Cortex of kidney (tissue), 1 donor: ENCODE measurements at places on chromosomes 11 and 22.

- DNase-seq, result no peak
These were observed 12.7 kb upstream of the TSGA10IP start for GRCh38 chr11:65932558-65932919.

DNA sequence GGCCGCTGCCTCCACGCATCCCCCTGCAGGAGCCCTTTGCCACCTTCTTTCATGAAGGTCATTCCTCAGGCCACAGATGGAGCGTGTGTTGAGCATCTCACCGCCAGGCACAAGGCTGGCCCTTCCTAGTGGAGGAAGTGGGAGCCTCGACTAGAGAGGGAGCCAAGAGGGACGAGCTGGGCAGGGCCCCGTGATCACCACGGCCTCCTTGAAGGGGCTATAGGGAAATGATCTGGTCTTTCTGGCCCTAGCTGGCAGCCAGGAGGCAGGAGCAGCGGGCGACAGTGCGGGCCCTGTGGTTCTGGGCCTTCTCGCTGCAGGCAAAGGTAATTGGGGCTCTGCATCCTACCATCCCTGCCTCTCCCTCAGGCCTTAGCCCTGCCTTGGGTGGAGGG lies 49.1 kb downstream of the PISD start:
- DNase-seq, result no peak

- DNase-seq, result no peak
These were observed 28.6 kb downstream of the RIBC2 start for GRCh38 chr22:45442116-45442515.

GRCh38 chr11:69231466-69232018 lies 62.4 kb upstream of the MYEOV start:
- no peak for DNase-seq

- DNase-seq, result no peak
These were observed 115.1 kb upstream of the CRYBB3 start for GRCh38 chr22:25084405-25085107.

DNA sequence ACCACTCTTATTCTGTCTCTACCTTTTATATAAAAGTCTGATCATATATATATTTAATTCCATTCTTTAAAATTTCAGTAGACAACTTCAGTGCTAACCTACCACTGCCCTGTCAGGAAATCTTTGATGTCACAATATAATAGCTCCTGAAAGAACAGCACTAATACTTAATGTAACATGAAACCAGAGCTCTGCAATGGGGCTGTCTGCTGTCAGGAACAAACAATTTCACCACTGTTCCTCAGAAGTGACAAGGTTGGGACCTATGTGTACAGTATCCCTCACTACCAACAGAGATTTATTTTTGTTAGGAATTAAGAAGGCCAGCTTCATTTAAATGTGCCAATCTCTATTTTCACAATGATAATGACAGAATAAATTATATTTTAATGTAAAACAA lies 165.5 kb upstream of the C11orf58 start:
- no peak for DNase-seq

DNA sequence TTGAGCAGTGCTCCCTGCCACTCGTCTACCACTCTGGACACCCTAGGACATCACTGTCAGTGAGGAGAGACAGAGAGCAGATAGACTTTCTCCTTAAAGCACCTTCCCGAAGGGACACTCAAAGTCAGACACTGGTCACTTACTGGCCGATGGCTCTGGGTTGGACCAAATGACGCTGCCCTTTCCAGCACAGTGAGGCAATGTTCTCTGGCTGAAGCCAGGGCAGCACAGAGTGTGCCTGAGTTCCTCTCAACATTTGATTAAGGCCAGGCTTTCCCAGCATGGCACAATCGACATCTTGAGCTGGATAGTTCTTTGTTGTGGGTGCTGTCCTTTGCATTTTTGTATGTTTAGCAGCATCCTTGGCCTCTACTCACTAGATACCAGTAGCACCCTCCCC lies 206.2 kb downstream of the CSNK2A3 start:
- no peak for DNase-seq

GRCh38 chr22:44783091-44783490 lies 30.7 kb downstream of the ARHGAP8 start:
- DNase-seq, result no peak

DNA sequence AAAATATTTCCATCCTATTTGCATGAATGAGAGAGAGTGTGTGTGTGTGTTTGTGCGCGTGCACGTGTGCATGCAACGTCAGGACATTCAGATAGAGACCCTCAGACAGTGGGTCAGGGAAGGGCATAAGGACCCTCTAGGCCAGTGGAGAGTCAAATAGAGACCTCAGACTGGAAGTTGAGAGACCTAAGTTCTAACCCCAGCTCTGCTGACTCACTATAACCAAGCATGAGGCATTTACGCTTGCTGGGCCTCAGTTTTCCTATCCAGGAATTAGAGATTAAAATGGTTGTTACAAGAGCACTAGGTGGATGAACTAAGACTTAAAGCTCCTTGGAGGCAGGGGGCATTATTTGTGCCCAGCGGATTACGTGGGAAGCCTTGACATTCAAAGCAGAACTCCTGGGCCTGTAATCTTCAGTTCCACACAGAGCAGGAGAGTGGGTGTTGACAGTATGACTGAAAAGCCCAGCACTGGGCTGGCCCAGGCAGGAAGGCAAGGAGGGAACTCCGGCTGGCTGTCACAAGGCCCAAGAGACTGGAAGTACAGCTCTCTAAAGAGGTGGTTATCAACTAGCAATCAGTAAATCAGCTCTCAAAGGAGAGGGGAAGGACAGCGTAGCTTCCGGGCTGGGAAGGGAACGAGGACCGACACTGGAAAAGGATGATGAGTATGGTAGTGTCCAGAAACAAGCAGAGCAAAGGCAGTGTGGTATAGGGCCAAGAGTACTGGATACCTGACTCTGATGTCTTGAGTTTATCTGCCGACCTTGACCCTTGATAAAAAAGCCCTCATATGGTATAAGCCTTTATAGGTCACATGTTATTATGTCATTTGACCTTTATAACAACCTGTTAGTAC lies 9.2 kb downstream of the RHOG start:
- no peak for DNase-seq

DNA sequence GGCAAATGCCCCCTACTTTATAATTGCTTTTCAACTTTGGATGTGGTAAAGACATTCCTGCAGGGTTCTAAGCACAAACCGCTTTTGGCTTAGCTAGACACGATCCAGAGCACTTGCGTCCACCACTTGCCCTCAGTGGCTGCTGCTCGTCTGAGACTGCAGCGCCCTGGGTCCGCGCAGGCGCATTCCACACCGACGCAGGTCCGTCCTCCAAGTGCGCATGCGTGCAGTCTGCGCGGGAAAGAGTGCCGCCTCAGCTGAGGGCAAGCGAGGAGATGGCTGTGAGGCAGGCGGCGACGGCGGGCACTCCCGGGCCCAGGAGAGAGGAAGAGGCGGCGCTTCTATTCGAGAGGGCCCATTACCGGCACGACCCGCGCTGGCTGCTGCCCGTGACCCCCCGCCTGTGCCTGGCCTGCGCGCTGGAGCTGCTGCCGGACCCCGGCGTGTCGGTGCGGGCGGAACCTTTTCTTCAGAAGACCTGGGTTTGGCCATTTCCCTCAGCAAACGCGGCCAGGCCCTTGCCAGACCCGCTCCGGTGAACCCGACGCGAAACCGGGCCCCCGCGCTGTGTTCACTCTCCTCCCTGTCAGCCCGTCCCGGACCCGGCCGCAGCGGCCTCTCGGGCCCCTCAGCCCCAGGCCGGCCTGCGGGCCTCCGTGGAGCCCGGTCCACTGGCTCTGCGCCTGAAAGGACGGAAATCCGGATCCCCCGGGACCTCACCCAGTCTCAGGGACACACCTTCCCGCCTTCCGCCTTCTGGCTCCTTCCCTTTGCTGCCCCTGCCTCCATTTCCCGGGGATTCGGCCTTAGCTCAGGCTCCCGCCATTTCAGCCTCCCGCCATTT lies at the start of gene MEI1:
Gene MEI1, plus strand, starts transcription at position 240 of the 844 bp plus-strand sequence. Its CDS starts 36 bp downstream, at position 276.
- DNase-seq, result no peak

- no peak for DNase-seq
These were observed 30.0 kb downstream of the KIAA1671 start for GRCh38 chr22:24982301-24983056.

GRCh38 chr11:111967649-111968048 lies 30.5 kb downstream of the DIXDC1 start:
- no peak for DNase-seq

GRCh38 chr11:106990331-106990730 lies 27.9 kb downstream of the GUCY1A2 start:
- DNase-seq, result no peak

GRCh38 chr22:41966607-41967240 lies 2.5 kb upstream of the SEPTIN3 start:
- DNase-seq, result no peak

GRCh38 chr11:37402663-37403062 lies 804.6 kb upstream of the RAG2 start:
- no peak for DNase-seq

DNA sequence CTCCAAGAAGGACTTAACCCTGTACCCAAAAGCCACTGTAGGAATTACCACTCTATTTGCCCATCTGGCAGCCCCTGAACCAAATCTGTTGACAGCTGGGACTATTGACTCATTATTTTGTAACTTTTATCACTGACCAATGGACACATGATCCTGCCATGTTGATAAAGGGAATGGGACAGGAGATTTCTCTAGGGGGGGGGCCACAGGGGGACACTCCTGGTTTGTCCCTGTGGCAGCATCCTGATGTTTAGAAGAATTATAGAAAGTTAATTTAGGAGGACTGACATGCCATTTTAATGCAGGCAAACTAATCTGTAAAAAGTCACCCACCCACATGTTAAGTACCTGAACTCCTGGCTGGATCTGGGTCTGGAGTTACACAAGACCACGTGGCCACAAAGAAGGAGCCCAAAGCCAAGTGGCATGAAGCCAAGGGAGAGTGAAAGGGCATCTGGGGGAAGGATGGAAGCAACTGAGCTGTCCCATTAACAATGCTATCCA lies 558.1 kb downstream of the ETS1 start:
- no peak for DNase-seq

DNA sequence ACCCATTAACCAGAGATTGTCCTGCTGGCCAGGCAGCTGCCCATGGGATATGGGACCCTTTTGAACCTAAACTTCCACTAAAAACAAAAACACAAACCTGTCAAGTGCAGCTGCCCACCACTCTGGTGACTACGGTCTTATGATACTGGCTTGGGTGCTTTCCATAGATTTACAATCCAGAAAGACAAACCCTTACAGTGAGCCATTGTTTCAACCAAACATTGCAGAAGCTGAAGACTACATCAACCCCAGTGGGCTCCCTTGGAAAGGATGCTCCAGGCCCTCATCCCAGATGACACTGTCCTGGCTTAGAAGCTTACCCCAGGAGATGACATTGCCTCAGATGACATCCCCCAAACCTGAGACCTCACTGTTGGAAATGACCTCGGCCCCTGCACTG lies 56.9 kb upstream of the WNT11 start:
- no peak for DNase-seq

GRCh38 chr22:30857791-30858190 lies 110.8 kb downstream of the MORC2 start:
- DNase-seq, result no peak

DNA sequence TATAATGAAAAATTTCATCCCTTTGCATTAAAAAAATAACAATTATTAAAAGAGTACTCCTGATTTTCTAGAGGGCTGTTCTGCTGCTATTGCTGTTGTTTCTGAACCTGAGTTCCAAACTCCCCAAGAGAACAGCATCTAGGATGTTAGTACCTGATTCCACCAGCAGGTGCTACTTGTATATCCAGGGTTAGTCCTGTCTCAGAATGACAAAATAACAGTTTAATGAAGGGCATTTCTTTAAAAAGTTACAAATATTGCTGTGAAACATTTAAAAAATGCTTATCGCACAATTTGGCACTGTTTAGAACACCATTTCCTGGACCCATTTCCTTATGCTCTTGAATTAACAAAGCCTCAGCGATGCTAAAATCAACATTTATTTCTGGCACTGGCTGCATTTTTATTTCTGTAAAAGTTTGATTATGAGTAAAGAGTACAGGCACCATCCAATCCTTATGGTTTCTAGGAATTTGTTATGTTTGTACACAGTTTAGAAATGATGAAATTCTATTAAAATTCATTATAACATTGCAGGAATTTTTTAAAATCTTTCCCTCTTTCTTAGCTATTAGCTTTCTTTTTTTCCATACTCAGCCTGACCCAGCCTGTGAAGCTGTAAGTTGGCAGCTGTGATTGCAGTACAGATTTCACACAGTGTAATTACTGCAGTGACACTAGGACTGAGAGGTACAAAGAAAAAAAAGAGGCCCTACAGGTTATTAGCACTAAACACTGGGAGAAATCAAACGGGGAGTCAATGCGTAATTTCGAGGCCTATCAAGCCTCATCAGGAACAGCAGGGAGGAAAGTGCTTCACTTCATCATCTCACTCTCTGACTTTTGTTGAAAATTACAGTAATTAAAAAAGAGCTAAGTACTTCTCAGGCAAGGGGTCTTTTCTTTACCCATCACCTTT lies 208.8 kb downstream of the DCDC1 start:
- no peak for DNase-seq
